Ascending aorta (tissue), 2 donors: ENCODE measurements at places on chromosomes 4 and X.

DNA sequence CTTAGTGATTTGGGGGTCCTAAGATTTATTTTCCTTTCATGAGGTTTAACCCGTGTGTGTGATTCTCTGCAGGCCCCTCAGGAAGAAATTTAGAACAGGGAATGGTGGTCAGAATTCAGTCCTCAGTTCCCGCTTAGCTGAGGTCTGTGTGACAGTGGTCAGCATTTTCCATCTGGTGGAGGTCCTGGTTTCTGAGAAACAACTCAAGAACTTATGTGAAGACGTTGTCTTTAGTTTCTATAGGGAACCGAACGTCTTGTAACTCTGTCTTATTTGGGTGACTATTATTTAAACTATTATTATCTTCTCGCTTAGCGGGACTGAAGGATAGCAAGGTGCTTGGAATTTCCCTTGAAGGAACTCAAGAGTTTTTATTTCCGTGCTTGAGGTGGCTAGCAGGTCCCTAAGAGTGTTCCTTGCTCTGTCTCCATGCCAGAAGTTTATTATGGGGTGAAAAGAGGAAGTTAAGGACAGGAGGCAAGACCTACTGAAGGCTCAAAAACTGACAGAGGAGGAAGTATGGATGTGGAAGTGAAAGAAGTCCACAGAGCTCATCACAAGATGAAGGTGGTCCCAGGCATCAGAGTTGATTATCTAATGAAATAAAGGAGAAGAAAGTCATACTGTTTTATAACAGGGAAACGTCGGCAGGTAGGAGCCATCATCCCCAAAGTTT, 9.4 kb downstream of the MGST2 start:
- DNase-seq, result no peak

GRCh38 chr4:54103190-54103574, 3.2 kb downstream of the GSX2 start:
- no peak for DNase-seq

DNA sequence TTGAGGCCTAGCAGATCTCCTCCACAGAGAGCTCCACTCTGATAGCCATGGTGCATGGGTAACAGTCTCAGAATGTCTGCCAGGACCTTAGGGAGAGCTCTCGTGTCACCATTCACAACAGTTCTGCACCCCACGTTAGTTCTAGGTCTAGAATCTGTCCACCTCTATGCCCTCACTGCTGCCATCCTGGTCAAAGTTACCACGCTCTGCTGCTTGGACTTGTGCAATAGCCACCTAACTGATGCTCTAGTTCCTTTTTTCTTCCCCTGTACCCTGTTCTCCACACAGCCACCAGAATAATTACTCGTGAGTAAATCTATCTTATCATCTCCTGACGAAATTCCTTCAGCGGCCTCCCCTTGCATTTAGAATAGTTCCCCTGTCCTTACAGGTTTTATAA, 268.8 kb upstream of the GATB start:
- no peak for DNase-seq

DNA sequence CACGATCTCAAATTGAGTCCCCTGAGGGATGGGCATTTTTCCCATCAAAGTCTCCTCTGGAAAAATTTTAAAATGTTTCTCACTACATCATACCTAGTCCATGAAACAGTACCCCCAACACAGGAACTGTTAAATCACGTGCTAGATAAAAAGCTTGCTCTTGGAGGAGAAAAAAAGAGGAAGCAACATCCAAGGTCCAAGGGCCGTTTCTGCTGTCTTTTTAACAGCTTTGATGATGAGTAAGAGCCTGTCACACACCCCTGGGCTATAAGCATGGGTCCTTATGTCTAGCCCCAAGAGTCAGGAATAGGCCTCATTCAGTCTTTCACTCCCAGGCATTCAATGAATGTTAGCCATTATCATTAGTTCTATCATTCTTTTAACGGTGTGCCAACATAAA, 128.9 kb downstream of the SH3KBP1 start:
- no peak for DNase-seq

DNA sequence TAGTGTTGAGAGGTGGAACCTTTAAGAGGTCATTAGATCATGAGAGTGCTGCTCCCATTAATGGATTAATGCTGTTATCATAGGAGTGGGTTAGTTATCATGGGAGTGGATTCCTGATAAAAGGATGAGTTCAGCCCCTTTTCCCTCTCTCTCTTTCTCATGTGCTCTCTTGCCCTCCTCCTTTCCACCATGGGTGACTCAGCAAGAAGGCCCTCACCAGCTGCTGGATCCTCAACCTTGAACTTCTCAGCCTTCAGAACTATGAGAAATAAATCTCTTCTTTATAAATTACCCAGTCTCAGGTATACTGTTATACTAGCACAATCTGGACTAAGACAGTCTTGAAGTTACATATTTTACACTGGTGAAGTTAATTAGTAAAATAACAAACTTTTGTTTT, 10.0 kb upstream of the CDKL5 start:
- DNase-seq, result no peak
